Activated T-cell treated with anti-CD3 and anti-CD28 coated beads, Interleukin-2, amount 50 U/mL, for 1 hour (primary cell): ENCODE measurements at places on chromosomes 3 and 15.

DNA sequence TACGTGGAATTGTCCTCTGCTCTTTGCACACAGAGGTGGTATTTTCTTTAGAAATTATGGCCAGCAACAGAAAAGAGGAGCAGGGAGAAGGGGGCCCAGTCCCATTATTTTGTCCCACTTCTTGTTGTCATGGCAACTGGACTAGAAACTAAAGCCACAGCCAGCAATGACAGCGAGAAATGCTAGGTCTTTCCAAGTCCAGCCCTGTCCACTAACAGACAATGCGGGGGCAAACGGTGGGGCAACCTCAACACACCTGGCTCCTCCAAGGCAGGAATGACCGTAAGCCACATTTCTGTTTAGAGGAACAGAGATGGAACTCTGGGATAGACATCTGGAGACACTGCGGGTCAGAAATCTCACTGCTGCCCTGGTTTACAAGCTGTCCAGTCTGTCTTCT lies 107.3 kb downstream of the RFTN1 start:
- DNase-seq: no peak

DNA sequence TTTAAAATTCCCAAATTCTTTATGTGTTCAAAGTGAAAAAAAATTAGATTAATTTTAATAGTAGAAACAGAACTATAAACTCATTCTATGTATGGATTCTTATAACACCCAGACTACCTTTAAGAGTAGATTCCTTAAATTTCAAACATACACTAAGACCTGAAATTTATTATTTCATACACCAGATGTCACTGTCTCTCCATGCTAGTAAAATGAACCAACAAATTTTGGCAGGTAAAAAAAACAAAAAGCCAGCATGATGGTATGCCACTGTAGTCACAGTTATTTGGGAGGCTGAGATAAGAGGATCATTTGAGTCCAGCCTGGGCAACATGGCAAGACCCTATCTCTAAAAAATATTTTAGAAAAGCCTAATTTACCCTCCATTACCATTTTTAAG lies 461.3 kb upstream of the NAALADL2 start:
- DNase-seq: no peak

DNA sequence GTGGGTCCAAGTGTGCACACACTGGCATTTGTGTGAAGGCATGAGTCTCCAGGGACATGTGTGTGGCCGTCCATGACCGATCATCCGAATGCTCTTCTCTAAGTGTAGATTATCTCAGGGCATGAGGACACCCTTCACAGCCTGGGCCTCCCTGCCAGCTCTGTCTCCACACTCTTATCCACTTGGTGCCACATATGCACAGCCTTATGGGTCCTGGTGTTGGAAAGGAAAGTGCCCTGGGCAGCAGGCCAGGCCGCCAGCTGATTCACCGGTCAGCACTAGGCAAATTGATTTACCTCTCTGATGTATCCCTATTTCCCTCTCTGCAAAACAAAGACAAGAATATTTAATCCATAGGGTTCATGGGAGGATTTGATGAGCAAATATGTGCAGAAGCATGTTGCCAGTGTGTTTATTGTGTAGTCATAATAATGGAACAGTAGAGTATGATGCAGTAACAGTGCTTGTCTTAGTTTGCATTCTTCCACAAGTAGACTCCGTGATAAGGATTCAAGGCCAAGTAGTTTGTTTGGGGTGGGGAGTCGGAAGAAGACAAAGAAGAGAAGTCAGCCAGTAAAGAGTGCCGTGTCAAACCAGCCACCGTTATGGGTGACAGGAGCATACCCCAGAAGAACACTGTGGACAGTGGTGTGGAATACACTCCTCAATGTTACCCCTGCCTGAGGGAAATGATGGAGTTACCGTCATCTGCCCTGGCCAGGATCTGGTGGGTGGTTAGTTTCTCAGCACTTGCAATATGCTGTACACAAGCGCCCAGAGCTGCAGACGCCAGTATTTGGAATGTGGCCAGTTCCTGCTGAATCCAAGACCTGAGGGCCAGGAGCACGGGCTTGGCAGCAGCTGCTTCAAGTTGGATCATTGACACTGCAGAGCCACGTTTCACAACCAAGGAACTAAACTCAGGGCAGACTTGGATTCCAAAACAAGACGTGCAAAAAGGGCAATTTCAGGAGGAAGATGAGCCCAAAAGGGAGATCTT lies 85.1 kb downstream of the MTHFS start:
- no peak for DNase-seq

DNA sequence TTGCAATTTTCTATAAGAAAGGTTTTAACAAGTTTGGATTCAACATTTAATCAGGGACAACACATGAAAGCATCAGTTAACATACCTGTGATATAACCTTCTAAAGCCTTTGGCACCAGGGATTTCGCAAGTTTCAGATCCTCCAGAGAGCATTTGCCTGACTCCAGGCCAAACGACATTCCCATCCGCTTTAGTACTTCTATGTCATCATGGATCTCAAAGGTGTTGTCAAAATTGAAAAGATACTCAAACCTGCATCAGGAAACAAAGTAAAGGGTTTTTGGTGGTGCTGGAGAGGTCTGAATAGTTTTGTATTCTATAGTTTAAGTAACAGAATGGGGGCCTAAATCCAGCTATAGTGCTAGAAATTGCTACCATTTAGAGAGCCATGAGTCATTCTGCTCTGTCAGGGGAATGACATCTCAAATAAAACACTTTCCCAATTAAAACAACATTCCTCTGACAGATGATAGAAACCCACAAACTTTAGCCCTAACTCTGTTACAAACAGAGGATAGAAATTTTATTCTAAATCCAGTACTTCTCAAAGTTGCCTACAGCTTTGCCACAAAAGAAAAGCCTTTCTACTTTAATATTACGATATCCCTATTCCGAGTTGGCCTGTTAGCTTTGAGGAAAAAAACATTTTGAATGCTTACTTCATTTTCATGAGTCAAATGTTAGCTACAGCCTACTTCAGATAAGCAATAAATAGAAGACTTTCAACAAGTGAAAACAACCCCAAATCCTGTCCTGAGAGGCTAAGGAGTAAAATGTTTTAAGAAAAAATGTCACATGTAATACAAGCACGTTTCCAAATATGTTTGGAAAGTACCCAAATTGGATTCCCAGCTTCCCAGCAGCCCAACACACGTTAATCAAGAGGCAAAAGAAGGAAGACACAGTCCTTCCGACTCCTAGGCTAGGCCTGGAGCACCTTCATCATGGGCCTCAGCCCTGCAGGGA lies 83.4 kb downstream of the ATP1B3 start:
- no peak for DNase-seq

GRCh38 chr15:71138473-71138872 lies 23.2 kb downstream of the THSD4 start:
- DNase-seq: no peak

GRCh38 chr3:57793737-57794187 lies 37.7 kb downstream of the SLMAP start:
- no peak for DNase-seq

- DNase-seq: no peak
These were observed 44.4 kb downstream of the FLNB start for GRCh38 chr3:58052373-58053273.

GRCh38 chr3:99439892-99440291 lies 198.5 kb upstream of the COL8A1 start:
- no peak for DNase-seq

- no peak for DNase-seq
These were observed at the start of gene GPR156 for GRCh38 chr3:120284747-120285507. GPR156 (minus strand) TSS chr3:120285222; CDS start chr3:120244098, 41,124 bp downstream.

DNA sequence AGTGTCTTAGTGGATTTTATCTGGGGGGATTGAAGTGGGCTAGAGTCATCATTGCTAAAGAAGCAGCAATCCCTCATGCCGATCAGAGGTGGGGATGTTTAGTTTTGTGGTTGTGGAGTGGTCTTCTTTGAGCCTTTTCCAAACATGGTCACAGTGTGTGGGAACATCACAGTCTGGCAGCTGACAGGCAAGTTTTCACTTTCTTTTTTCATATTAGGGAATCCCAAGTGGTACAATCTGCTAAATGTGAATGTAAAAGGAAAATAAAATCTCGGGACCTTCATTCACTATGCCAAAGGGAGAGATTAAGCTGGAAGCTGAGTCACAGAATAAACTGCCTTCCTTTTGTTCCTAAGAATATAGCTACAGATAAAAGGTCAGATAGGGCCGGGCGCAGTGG lies 10.4 kb upstream of the CX3CR1 start:
- no peak for DNase-seq

- no peak for DNase-seq
These were observed 47.5 kb upstream of the AADACL2 start for GRCh38 chr3:151686257-151686656.

DNA sequence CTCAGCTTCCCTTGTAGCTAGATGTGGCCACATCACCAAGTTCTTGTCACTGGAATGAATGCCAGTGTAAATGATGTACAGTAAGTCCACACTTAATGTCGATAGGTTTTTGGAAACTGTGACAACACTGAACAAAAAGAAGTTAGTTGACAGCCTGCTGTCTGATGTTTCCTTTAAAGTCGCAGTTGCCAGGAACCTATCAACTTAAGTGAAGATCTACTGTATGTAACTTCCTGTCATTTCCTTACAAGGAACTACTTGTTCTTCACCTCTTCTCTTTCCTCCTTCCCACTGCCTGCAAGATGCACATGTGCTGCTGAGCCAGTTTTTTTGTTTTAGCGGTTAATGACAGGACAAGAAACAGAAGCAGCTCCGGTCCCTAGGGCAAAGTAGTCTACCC lies 44.6 kb downstream of the HDGFL3 start:
- DNase-seq: no peak

- no peak for DNase-seq
These were observed 787.9 kb upstream of the LMCD1 start for GRCh38 chr3:7713724-7714123.

GRCh38 chr15:82530006-82530405 lies 10.3 kb downstream of the RPS17 start:
- DNase-seq: no peak

DNA sequence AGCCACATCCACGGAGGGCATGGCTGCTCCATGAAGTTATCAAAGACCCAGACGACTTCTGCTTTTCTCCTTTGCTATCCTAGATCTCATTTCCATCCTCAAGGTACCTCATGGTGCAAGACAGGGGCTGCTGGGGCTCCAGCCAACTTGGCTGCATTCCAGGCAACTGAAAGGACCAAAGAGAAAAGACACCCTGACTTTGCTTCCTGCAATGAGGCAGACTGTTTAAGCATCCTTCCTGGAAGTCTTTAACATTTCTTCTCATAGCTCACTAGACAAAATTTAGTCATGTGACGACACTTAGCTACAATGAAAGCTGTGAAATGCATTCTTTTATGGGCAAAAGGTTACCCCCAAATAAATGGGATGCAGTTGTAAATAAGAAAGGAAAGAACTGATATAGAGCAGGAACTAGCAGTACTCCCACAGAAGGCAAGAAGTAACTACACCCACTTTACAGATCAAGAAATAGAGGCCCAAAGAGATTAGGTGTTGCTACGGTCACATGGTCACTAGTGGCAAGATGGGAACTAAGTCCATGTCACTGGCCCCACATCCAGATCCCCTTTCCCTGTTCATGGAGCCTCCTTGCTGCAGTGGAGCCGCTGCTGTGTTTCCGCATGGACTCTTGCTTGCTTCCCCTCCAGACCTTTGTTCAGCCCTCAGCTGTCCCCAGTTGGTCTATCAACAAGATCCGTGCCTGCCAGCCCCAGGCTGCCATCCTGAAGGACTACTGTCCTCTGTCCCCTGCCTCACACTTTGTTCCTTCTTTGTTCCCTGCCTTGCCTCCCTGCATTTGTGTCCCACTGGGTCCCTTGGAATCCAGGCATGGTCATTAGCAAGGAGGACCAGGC lies 107.0 kb downstream of the XXYLT1 start:
- no peak for DNase-seq
